ENCODE measurements at places on chromosomes 5 and 9.
A peak's percentile ranks its signal among the peaks of the same experiment; 100 is the strongest.

DNA sequence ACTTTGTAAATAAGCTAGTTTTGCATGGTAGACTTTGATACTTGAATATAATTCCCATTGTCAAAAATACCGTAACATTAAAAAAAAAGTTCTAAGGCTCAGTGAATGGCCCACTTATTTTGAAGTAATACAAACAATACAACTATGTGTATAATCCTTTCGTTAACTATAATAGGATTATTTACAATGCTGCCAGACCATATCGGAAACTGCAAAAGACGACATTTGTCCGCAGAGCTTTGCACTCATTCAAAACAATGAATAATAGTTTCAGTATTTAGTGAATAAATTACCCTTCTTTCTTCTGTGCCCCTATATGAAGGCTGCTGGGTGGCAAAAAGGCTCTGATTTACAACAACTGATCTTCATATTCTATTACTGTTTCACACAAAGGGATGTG, 121.8 kb downstream of the DROSHA start:
- no peak for DNase-seq

DNA sequence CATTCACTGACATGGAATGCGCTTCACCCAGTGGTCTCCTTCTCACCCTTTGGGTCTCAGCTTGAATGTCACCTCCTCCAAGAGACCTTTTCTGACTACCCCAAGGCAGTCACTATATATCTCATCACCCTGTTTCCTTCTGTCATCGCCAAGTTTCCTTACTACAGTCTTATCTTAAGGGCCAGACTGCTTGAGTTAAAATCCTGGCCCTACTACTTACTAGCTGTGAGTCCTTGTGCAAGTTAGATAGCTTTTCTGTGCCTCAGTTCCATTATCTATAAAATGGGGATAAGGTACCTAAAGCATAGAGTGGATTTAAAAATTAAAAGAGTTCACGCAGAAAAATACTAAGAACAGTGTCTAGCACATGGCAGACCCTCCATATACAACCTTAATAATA, 132.4 kb downstream of the GABBR2 start:
- no peak for DNase-seq

GRCh38 chr5:146825033-146825432, 53.5 kb downstream of the PPP2R2B start:
- DNase-seq: peak; percentile 53

DNA sequence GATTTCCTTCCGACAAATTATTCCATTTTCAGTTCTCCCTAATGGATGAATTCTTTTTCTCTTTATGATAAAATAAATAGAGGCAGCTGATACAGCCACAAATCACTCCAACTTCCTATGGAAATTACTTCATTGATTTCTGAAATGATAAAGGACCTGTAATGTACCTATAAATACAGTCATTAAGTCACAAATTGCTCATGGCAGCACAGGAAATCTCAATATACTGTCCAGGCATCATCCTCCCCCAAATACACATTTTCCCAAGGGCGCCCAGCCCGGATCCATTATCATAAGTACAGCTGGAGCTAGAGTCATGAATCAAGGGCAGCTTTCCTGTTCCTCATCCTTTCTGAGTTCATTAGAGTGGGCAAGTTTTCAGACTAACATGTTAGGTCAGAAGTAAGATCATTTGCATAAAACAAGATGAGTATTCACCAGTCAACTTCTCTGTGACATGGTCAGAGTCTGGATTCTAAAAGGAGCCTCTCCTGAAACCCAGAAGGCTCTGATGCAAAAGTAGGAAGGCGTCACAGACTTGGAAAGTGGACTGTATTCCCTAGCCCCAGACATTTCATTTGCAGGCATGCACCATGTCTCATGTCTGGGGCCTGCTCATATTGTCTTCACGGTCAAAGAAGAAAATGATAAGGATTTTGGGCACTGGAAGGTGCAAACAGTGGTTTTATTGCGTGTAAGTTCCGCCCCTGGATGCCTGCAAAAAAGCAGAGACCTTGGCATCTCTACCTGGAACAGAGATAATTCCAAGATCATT, 383.2 kb downstream of the PLK2 start:
- no peak for DNase-seq

GRCh38 chr5:111271885-111272284, 47.7 kb downstream of the CAMK4 start:
- no peak for DNase-seq

- peak; percentile 77 for DNase-seq
Measured at GRCh38 chr5:54438620-54439389, 16.7 kb upstream of the HSPB3 start.

DNA sequence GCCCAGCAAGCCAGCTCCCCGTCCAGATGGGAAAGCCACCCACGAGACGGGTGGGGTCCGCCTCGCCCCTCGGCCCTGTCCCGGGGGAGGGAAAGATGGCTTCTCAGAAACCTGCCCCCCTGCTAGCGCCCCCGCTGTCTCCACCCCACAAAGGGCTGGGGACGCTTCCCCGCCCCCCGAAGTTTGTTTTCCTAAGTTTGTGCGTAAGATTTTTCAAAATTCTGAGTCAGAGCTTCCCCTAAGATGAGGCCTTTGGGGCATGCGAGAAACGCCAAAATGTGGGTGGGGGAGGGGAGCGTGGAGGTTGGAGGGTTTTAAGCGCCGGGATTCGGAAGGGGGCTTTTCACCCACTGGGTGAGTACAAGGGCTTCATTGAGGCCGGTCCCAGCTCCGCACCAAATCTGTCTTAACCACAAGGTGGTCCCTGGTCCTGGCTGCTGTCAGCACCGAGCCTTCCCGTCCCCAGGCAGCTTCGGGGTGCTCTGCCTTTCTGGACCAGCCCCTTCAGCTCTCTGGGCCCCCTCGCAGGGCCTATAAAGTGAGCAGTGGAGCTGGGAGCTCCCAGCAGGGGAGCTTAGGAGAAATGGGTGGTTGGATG, 32.3 kb downstream of the PRRX2 start:
- no peak for DNase-seq

DNA sequence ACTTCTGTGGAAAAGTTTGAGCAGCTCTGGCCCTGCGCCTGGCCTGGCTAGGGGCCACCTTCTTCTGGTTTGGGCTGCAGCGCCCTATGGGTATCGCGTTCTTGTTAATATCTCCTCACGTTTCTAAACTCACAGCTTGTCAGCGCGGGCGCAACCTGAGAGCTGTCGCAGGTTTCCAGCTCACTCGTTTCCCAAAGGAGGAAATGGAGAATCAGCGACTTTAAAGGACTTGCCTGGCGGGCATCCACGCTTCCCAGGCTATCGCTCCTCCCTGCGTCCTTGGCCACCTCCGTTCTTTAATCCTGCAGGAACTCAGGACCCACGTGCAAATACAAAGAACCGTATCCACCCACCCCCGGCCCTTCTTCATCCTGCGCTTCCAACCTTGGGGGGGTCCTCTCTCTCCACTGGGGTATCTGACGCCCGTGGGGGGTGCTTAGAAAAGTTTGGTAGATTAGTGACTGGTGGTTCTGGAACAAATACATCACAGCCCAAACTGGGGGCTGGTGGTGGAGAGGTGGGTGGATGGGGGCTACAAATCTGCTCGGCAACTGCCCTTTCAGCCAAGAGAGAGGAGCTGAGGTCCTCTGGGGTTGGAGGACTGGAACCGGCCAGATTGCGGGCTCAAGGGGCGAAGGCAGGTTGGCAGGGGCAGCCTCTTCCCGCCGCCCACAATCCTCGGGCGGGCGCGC, 578 bp upstream of the PSAT1 start:
- peak; percentile 34 for DNase-seq

GRCh38 chr9:128627906-128628305, 28.7 kb downstream of the DYNC2I2 start:
- no peak for DNase-seq

GRCh38 chr5:68950930-68951329, 142.9 kb upstream of the SLC30A5 start:
- no peak for DNase-seq

DNA sequence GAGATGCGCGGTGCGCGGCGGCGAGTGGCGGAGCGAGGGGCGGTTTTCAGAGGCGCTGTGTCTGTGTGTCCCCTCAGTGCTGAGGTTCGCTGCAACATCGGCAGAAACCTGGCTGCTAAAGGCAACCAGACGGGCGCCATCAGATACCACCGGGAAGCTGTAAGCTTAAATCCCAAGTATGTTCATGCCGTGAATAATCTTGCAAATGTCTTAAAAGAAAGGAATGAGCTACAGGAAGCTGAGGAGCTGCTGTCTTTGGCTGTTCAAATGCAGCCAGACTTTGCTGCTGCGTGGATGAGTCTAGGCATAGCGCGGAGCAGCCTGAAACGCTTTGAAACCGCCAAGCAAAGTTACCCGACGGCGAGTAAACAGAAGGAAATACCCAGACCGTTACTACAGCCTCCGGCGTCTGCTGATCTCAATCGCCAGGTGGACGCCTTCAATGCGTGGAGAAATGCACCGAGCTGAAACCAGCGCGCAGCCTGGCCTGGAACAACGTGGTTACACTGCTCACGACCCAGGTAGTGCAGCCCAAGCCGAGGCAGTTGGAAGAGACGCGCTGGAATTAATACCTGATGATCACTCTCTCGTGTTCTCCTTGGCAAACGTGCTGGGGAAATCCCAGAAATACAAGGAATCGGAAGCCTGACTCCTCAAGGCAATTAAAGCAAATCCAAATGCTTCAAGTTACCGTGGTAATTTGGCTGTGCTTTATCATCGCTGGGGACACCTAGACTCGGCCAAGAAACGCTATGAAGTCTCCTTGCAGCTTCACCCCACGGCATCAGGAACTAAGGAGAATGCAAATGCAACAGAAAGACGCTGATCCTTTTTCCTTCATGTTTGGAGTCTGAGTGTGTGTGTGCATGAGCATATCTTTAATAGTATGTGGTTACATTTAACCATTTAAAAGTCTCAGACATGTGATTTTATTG, 15.9 kb downstream of the OR2V1 start:
- DNase-seq: no peak

GRCh38 chr5:139565411-139566305, 4.5 kb downstream of the UBE2D2 start:
- DNase-seq: no peak

DNA sequence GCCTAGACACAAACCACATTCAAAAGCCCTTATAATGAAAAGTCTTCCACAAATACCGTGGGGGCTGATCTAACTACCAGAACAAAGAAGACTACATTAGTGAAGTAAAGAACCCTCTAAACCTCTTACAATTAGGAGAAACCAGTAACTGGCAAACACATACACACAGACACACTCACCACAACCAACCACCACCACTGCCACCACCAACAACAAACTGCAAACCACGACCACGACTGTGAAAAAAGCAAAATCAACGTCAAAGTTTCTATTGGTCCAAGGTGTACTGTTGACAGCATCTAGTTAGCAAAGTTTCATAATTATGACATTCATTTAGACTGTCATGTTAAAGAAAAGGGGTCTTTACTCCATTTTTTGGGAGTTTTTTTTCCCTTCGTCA, 2.7 kb downstream of the CDO1 start:
- DNase-seq: no peak

DNA sequence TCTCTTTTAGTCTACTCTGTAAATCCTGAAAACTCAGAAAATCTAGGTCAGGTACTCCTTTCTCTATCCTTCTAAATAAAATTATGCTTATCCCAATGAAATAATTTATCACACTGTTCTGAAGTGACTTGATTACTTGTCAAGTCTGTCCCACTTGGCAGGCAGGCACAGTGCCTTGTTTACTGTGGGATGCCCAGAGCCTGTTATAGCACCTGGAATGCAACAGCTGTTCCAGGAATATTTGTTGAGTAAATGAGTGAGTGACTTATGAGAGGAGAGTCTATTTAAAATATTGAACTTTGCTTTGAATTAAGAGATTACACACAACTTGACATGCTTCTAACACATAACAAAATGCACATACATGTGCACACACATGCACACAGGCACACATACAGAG, 130.0 kb downstream of the MPDZ start:
- DNase-seq: no peak

DNA sequence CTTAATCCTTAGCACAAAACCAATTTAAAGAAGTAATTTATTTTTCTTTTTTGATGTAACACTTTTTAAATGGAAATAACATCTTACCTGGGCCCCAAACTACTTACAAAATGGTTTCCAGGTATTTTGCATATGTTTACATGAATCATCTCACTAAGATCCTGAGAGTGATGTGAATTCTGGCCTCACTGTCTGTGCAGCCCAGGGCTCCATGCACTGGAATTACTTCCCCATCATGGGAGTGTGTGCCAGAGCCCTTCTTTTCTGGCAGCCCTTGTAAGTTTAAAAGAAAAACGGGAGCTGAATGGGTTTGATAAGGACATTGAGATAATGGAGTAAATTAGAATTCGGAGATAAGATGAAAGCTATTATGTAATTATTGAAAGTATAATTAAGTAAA, 12.2 kb upstream of the F2R start:
- DNase-seq: no peak

- DNase-seq: no peak
Measured at GRCh38 chr5:144002876-144003275, 167.6 kb downstream of the YIPF5 start.

GRCh38 chr9:29806937-29807618, 2233.8 kb upstream of the C9orf72 start:
- DNase-seq: no peak

GRCh38 chr9:124455820-124456219, 5.6 kb downstream of the ADGRD2 start:
- DNase-seq: no peak

GRCh38 chr9:121725008-121725775, 73.8 kb downstream of the DAB2IP start:
- no peak for DNase-seq

DNA sequence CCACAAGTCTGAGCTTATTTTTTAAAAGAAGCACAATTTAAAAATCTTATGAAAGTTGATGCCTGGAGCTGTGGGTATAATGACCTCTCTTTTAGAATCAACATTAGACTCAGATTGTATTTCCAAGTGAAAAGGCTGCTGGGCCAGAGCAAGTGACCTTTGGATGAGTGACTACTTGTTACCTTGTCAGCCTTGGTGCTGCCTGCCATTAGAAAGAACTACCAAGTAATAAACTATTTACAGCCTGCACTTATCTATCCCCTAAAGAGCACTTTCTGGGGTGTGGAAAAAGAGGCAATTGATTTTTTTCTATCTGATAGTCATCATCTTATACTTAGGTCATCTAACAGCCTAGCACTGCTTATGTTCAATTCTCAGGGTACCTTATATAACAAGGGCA, 134.9 kb upstream of the FBXL17 start:
- DNase-seq: no peak

GRCh38 chr9:123423311-123423640, 67.3 kb downstream of the CRB2 start:
- DNase-seq: no peak

DNA sequence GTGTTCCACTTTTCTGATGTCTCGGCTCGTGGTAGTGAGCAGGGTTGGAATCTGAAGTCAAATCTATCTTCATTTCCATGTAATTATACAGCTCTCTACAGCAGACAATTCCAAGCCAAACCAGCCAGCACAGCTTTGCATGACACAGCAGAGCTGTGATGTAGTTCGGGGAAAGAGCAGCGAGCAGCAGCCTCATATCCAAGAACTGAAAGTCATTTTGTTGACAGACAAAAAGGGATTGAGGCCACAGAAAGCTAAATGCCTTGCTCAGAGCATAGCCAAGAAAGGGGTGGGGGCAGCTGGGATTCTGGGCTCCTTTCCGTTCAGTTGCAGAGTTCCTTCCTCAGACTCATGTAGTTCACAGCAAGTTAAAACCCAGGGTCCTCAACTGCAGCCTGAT, 32.1 kb downstream of the LCP2 start:
- no peak for DNase-seq
